ENCODE measurements at places on chromosomes 11 and 22. TPM values are rescaled to one million over a fixed set of nuclear protein-coding genes. Genes with fewer than 3 reads are reported as not detected.

RAG2 gene
- total RNA-seq, result not detected

C1QTNF6 gene
- total RNA-seq, result 4.3 TPM

RASSF10 gene
- 1.5 TPM for total RNA-seq

SYNGR1 gene
- total RNA-seq, result 0.64 TPM

LGR4 gene
- 24.8 TPM for total RNA-seq

SERHL2 gene
- 8.7 TPM for total RNA-seq

NAALAD2 gene
- not detected for total RNA-seq

PHOX2A gene
- not detected for total RNA-seq

LRRC4C gene
- not detected for total RNA-seq

OR52A1 gene
- under 0.01 TPM for total RNA-seq

SEC14L2 gene
- total RNA-seq, result 82.7 TPM

TENM4 gene
- 27.2 TPM for total RNA-seq

LIF gene
- total RNA-seq, result 0.21 TPM

C11orf87 gene
- total RNA-seq, result under 0.01 TPM

TUB gene
- total RNA-seq, result 0.21 TPM

CPT1B gene
- 2.2 TPM for total RNA-seq

BBOX1 gene
- total RNA-seq, result 2.7 TPM

PYGM gene
- total RNA-seq, result 0.21 TPM

SLC15A3 gene
- total RNA-seq, result 0.85 TPM

DYNC2H1 gene
- total RNA-seq, result 10.1 TPM

SLC35F2 gene
- total RNA-seq, result 67.2 TPM

ALDH3B2 gene
- 25.1 TPM for total RNA-seq
